ENCODE measurements at places on chromosomes 2 and 18.

GRCh38 chr18:75339936-75340605 lies 87.4 kb downstream of the SMIM21 start:
- DNase-seq, result no peak

DNA sequence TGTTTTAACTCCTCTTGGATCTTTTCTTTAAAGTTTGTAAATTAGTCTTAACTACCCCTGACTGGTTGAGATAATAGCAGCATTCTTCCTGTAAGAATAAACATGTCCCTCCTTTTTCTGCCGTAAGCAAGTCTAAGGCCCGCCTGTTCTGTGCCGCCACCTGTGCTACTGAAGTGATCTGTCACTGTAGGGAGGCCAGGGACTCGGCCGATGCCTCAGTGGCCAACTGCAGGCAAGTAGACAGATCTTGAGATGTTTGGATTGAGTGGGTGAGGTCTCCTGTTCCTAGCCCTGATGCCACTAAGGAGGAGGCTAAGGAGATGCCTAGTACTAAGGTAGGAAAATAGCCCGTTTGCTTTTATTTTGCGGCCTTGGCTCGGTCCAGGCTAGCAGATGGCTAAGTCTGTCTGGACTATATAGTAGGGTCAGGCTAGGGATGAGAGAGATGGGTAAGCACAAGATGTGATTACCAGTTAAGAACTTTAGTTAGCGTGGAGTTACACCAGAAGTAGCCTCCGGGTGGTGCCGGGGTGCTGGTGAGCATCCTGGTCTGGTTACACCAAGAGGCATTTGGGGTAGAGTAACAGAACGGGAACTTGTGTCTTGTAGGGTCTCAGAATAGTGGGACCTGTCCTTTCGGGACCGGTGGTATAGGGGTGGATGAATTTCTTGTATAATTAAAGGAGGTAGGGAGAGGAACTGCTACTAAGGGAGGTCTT lies 584.2 kb downstream of the SUCLG1 start:
- peak; percentile 41 for DNase-seq

DNA sequence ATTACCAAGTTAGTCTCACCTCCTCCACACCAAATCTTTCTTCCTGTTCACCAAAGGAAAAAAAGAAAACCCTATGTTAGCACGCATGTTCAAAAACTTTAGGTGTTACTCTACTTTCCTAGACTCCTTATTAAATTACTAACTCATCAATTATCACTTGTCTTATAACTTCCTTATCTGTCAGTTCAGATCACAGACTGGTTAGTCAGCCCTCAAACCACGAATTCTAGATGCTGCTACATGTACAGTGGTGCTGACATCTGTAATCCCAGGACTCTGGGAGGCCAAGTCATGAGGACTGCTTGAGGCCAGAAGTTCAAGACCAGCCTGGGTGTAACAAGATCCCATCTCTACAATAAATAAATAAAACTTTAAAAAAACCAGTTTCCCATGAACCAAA lies 3.5 kb downstream of the YWHAQ start:
- no peak for DNase-seq

- DNase-seq, result no peak
Observed at GRCh38 chr18:62332431-62332830, 7.3 kb downstream of the TNFRSF11A start.

DNA sequence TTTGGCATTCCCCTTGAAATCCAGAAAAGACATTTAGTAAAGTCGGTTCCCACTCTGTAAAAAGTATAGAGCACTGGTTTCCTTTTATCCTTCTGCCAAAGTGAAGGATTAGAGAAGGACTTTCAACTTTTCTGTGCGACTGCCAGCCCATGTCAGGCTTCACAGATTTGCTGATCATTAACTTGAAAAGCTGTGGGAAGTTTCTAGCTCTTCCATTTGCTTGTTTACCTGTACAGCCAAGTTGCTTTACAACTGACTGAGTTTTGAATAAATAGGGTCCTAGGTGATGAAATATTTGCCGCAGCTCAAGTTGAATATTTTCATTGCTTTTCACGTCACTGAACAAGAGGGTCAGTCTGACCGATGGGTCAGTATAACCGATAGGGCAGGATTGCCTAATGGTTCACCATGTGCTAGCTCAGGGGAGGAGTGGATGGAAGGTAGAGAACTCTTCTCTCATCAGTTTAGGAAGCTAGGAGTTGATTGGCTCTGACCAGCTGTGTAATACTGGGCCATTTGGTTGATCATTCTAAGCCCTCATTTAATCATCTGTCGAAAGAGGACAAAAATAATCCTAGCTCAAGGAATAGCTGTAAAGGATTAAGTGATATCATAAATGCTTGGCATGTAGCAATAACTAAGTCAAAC lies 30.4 kb downstream of the UPP2 start:
- no peak for DNase-seq

DNA sequence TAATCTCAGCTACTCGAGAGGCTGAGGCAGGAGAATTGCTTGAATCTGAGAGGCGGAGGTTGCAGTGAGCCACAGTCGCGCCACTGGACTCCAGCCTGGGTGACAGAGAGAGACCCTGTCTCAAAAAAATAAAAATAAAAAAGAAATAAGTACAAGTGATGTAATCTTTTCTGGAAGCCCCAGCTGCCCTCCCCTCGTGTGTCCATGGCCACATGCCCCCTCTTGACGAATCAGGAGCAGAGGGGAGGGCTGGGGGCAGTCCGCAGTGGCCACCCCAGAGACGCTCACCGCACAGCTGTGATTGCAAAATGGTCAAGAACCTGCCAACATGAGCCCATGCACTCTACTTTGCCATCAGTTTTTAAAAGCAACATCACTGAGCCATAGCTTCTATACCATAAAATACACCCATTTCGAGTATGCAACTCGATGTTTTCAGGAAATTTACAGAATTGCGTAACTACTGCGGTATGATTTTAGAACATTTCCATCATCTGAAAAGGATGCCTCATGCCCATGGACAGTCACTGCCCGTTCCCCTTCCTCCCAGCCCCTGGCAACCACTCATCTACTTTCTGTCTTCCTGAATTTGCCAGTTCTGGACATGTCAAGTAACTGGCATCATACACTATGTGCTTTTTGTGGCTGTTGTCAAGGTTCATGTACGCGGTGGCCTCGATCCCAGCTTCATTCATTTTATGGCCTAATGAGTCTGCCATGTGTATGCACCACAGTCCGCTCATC lies 88.1 kb downstream of the NDUFA10 start:
- DNase-seq, result no peak

DNA sequence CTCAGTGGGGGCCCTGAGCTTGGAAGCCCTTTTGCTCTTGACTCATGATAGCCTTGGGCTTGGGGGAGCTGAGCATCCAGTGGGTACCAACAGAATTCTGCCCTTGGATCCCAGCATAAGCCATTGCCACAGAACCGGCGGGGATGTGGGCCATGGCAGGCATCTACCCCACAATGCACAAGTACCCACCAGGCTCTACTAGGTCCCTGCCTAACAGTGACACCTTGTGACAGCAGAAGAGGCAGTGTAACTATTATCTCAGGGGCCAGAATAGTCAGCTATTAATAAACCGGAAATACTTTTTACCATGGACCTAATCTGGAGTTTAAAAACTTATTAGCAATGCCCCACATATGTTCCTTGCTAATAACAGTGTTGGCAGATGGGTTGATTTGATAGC lies 397.2 kb downstream of the TMEM182 start:
- DNase-seq, result no peak

DNA sequence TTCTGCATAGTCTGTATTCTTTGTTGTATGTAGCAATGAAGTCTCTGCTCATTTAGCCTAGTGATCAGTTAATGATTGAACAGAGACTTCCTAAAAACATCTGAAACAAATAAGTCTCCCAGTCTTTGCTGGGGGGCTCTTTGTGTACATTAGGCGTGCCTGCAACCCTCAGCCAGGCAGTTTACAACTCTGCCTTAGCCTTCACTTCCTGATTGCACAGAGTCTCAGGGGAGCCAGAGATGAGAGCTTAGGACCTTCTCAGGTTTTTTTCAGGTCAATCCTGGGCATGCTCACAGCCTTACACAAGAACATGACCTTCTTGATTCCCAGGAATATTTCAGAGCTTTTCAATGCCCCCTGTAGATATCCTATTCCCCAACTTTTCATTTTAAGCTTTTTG lies 44.0 kb upstream of the BIN1 start:
- DNase-seq, result no peak

- no peak for DNase-seq
Observed at GRCh38 chr2:56082665-56083064, 101.1 kb upstream of the CCDC85A start.

- no peak for DNase-seq
Observed at GRCh38 chr18:24613896-24614640, 153.6 kb downstream of the HRH4 start.

DNA sequence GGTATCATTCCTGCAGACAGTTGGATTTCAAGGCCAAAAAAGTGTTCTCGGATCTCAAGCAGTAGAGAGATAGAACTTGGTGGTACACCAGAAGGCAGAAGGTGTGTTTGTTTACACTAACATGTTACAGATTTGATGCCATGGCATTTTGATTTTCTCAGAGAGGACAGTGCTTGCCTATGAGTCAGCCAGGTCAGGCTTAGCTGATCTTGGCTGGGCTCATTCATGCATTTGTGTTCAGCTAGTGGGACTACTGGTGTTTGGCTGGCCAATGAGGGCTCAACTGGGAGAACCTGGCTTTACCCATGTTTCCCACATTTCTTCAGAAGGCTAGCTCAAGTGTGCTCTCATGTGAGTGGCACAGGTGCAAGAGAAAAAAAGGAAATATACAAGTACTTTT lies 162.0 kb downstream of the C1D start:
- no peak for DNase-seq

GRCh38 chr2:174217869-174218268 lies 30.5 kb downstream of the OLA1 start:
- DNase-seq, result no peak

DNA sequence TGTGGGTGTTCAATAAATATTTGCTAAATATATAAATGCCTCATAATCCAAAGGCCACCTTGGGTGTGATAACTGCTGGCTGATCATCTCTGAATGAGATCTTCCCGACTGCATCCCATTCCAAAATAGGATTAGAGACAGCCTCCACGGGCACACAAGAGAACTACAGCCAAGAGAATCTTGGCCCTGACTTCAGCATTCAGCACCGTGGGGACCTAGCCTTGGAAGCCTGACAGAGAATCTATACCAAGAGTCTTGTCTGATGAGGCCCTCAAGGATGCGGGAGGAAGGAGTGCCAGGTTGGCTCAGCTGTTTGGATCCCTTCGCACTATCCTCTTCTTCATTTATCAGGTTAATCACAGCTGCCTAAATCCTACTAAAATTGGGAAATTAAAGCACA lies 85.8 kb downstream of the RBM43 start:
- DNase-seq, result no peak
